ENCODE measurements at places on chromosomes 6 and 20.
A peak's percentile ranks its signal among the peaks of the same experiment; 100 is the strongest.

DNA sequence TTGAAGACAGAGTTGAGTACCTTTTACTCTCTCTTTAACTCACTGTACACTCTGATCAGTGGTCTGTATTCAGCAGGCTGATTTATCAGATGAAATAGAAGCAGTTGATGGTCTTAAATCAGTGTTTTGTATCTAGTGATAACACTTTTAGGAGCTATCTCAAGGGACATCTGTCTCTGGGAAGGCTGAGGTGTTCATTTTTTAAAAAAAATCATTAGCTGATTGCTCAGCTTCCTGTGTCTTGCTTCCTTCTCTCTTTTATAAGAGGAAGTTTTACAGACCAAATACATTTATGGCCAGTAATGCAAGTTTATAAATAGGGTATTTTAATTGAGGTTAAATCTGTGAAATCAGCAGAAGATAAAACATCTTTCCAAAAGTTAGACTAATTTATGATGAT lies 12.0 kb upstream of the CCDC170 start:
- H3K4me1 ChIP-seq: peaks cover 10% of the 10 kb centered on the region
- peak overlapping the region; percentile 48 for H3K4me3 ChIP-seq
- no peaks in the 10 kb centered on the region for H3K36me3 ChIP-seq
- H3K27ac ChIP-seq: peak overlapping the region; percentile 60

DNA sequence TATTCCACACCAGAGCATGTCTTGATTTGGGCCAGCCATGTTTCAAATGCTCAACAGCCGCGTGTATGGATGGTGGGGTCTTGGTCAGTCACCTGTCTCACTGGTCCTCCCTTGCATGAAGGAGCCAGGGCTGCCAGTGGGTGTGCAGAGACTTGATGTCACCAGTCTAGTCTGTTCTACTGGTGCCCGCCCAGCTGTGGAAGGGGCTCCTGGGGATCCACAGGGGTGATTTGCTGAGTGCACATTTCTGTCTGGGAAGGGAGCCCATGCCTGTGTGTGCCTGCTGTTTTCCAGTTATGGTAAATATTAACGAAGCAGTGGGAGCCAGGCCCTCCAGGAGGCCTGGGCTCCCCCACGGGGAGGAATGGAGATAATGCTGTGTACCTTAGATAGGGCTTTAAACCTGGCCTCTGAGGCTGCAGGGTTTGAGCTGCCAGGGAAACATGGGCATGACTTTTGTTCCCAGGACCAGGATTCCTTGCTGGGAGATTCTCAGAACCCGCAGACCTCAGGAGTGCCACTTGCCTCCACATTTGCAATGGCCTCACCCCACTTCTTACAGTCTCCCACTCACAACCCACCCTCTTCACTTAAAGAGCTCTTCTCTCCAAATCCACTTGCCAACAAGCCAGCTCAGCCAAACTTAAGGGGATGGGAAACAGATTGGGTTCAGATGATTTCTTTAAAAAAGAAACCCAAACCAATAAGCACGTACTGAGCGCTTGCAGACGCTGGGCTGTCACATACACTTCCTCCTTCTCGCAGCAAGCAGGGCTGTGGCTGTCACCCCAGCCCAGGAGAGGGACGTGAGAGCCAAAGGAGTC lies 54.1 kb downstream of the VEGFA start:
- H3K27ac ChIP-seq: no peak overlapping the region
- H3K27me3 ChIP-seq: no peaks in the 10 kb centered on the region
- DNase-seq: no peak
- H3K4me3 ChIP-seq: no peak overlapping the region
- H3K4me1 ChIP-seq: no peaks in the 10 kb centered on the region
- H3K36me3 ChIP-seq: no peaks in the 10 kb centered on the region

DNA sequence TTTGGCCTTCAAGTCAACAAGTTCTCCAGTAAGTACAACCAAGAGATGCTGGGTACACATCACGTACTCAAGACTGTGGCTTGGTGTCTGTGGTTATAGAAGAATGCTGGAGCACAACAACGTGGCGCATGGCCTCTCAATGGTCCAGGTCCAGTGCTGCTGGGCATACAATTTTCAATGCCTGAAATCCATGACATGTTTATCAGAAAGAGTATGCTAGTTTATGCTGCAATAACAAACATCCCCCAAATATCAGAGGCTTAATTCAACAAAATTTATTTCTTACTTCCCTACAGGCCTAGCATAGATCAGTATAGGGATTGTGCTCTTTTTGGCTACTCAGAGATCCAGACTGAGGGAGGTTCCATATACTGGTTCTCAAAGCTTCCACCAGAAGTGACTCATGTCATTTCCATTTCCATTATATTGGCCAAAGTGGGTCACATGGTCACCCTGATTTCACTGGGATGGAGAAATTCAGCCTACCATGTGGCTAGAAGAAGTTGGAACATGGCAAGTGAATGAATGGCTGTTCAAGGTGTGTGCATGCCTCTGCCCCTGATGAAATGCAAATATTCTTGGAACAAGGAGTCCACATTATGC lies 33.3 kb upstream of the KIF16B start:
- H3K27me3 ChIP-seq: peaks cover 2% of the 10 kb centered on the region
- H3K4me3 ChIP-seq: no peak overlapping the region
- no peaks in the 10 kb centered on the region for H3K36me3 ChIP-seq
- H3K27ac ChIP-seq: no peak overlapping the region
- no peaks in the 10 kb centered on the region for H3K4me1 ChIP-seq
- no peak for DNase-seq

GRCh38 chr6:167851370-167851952 lies 24.8 kb downstream of the AFDN start:
- no peaks in the 10 kb centered on the region for H3K36me3 ChIP-seq
- no peaks in the 10 kb centered on the region for H3K4me1 ChIP-seq
- H3K4me3 ChIP-seq: no peak overlapping the region
- H3K27ac ChIP-seq: no peak overlapping the region
- no peak for DNase-seq
- peaks cover 2% of the 10 kb centered on the region for H3K27me3 ChIP-seq
